ENCODE measurements at places on chromosomes 16 and 17.
A peak's percentile ranks its signal among the peaks of the same experiment; 100 is the strongest.

- no peak for DNase-seq
Observed at GRCh38 chr17:58968426-58969061, 138.1 kb downstream of the TRIM37 start.

- DNase-seq, result no peak
Observed at GRCh38 chr16:65071433-65072311, 50.2 kb downstream of the CDH11 start.

DNA sequence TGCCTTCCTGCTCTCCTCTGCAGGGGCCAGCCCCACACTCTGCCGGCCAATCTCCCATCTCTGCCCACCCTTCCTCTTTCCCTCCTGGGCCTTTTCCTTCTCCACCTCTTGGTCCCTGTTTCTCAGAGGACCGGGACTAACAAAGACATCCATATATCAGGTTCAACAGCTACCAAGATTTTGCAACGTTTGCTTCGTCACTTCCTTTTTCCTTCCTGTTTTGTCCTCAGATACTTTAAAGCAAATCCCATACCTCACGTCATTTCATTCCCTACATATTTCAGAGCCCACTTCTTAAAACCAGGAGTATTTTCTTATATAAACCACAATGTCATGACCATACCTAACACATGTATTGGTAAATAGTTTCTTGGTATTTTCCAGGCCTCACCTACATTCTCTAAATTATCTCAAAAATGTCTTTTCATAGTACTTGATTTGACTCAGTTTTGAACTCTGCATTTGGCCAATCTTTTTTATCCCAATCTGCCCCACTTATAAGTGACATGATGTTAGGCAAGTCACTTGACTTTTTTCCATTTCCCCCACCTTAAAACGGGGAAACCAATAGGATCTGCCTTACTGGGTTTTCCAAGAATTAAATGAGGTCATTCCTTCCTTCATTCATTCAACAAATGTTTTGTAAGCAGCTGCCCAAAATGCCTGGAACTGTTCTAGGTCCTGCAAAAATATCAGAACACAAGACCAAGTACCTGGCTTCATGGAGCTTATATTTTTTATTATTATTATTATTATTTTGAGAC lies 7.2 kb upstream of the USP10 start:
- no peak for DNase-seq

- no peak for DNase-seq
Observed at GRCh38 chr17:27856676-27857432, 36.3 kb downstream of the LYRM9 start.

GRCh38 chr16:56506941-56507340 lies 12.9 kb downstream of the BBS2 start:
- DNase-seq, result no peak

GRCh38 chr17:30323262-30323894 lies 10.5 kb downstream of the TMIGD1 start:
- DNase-seq, result no peak

DNA sequence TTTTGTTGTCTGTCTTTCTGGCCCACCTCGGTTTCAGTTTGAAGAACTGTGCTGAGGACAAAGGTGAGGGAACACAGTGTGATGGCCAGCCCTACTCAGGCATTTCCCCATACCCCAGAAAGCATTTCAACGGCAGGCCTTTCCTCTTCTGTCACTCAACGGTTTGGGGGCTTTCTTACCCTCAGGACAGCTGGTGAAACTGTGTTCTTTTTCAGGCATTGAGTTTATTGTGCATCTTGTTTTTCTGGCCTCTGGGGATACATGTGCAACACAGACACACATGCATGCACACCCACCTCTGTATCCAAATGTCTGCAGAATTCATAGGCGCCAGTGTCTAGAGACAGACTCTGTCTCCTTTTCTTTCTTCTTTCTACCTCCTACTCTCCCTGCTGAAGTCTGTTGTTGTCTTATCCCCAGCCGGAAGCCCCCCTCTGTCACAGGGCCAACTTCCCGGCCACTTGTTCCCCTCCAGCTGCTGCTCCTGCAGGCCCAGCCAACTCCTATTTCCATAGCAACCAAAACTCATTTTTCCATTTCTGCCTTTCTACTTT lies 17.0 kb downstream of the CHD9 start:
- DNase-seq, result no peak

DNA sequence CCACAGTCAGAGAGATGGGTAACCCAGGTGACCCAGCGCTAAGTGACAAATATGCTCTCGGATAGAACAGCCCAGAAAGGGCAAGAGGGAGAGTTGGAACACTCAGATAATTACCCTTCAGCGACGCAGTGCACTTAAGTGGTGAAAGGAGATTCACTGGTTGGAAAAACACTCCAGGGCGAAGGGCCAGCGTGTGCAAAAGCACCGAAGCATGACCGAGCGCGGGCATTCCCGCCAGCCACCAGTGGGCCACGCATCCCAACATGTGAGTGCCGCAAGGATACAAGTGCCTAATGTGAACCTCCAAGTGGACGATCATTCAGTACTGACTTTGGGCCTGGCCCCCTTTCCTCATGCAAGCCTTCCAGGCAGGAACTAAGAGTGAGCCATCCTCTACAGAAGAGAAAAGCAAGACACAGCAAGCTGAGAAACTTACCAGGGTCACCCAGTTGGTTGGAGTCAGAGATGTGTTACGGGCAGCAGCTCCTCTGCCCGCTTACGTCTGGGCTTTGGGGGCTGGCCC lies 258.4 kb downstream of the C16orf95 start:
- no peak for DNase-seq

DNA sequence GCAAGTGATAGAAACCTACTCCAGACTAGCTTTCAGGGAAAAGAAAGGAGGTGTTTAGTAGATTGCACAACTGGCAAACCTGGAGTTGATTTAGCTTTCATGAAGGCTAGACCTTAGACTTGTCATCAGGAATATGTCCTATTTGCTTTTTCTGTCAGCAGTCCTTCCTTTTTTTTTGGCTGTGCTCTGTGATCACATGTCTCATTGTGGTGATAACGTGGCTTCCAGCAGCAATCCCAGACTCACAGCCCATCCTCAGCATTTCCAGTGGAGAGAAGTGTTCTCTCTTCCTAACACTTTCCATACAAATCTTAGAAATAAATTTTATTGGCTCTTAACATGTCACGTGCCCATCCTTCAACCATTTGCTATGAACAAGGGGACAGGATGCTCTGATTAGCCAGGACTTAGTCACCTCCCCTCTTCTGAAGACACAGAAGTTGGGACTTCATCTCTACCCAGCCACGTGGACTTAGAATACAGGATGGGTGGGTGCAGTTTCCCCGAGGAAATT lies 74.7 kb downstream of the CDH13 start:
- DNase-seq, result no peak

DNA sequence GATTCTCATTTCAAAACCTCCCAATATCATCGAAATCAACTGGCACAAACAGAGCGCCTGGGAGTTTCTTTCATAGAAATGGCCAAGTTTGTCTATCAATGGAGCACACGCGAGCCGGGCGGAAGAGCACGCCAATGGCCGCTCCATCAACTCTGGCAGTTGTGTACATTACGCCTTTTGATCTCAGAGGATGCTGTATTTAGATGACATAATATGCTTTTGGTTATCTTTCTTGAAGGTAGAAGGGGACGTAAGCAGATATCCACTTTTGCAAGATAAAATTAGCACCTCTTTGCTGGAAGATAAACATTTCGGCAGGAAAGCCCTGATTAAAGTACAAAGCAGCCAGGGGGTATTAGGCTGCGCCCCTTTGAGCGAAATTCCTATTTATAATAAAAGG lies 287.4 kb downstream of the IRF8 start:
- DNase-seq, result no peak

DNA sequence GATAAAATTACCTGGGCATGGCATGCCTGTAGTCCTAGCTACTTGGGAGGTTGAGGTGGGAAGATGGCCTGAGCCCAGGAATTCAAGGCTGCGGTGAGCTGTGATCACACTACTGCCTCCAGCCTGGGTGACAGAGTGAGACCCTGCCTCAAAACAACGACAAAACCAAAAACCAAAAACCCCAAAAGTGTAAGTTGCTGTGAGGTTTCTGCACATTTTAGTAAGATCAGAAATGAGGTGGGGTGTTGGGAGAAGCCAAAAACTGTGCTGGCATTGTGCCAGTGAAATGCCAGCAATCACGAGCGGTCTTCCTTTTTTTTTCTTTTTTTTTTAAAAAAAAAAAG lies 114.6 kb downstream of the PITPNC1 start:
- DNase-seq, result no peak

GRCh38 chr17:17541640-17542001 lies 45.4 kb upstream of the RASD1 start:
- no peak for DNase-seq

DNA sequence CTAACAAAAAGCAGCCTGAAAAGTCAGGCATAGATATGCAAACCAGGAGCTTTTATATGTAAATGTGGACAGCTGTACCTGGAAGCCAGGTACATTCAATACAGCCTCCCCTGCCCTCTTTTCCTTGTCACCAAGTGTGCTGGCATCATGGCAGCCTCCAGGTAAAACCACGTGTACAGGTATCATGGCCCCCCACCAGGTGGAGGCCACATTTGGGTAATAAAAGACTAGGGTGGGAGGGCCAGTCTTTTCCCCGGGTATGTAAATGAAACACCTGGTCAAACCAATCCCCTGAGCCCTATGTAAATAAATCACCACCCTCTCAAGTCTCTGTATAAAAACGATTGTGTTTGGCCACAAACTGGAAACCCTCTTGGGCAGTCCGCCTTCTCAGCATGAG lies 226.4 kb upstream of the GOT2 start:
- DNase-seq, result no peak

GRCh38 chr17:43861960-43862359 lies 15.0 kb downstream of the CD300LG start:
- DNase-seq, result no peak

- DNase-seq, result no peak
Observed at GRCh38 chr17:164303-165235, 16.9 kb downstream of the DOC2B start.

DNA sequence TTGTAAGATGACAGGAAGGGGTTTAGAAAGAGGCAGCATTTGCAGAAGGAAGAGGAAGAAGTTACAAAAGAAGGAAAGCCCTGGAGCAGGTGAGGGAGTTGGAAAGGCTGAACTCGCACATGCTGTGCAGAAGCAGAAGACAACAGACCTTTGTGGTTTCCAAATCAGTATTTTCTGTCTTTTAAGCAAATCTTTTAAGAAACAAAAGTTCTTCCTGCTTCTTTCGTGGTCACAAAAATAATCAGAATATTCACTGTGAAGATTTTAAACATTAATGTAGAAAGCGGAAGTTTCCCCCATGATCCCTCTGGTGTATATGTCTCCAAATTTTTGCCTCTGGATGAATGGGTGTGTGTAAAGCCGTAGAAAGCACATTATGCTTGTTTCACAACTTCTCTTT lies 25.8 kb downstream of the ZNRF1 start:
- no peak for DNase-seq

DNA sequence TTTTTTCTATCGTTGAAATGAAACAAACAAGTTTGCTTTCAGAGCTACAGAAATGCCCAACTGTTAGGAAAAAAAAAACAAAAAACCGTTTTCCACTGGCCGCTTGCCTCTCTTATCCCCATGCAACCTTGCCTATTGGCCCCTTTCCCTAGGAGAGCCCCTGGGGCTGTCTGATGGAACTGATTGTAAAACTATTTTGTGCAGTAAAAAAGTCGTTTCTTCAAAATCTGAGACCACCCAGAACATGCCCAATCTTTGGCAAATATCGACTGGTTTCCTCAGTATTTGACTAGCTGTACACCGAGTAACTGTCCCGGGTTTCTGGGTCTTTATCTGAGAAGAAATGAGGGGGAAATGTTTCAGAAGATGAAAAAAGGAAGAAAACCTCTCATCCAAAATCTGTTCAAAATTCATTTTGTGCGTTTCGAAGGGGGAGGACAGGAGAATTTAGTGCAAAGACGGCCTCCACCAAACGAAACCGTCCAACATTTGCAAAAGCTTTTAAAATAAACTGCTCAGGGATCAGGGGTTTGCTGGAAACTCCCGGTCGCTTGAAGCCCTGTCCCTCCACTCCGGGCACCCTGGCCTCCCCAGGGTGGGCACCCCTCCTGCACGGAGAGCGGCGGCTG lies 1.1 kb upstream of the GNAO1 start:
- no peak for DNase-seq

- DNase-seq, result no peak
Observed at GRCh38 chr16:78844682-78845081, 745.2 kb downstream of the WWOX start.

DNA sequence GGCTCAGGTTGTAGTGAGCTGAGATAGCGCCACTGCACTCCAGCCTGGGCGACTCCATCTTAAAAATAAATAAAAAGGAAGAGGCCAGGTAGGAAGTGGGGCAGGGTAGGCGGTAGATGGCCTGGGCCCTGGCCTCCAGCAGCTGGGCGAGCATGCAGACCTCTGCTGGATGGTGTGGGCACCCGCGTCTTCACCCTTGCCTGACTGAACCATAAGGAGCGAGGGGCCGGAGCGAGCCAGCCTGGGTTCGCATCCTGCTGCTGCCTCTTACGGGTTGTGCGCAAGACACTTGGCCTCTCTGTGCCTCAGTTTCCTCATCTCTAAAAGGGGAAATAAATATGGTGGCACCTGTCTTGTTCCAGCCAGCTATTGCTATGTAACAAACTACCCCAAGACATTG lies 146.1 kb upstream of the GSE1 start:
- DNase-seq, result no peak

DNA sequence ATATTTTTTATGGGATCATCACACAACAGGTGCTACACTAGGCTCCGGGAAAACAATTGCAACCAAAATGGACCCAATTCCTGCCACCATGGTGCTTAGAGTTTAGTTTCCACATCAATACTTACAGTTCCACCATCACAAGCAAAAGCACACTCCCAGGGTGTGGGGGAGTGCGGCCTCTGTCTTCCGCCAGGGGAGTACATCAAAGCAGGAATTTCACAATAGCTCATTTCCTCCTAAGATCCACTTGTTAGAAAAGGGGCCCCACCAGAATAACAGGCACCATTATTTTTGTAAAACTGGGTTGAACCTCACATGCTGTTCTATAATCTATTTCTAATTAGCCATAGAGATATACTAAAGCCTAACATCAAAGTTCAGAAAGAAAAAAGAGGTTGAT lies 44.3 kb upstream of the PSMD7 start:
- DNase-seq, result no peak

- no peak for DNase-seq
Observed at GRCh38 chr16:24364596-24364995, 108.5 kb downstream of the CACNG3 start.

DNA sequence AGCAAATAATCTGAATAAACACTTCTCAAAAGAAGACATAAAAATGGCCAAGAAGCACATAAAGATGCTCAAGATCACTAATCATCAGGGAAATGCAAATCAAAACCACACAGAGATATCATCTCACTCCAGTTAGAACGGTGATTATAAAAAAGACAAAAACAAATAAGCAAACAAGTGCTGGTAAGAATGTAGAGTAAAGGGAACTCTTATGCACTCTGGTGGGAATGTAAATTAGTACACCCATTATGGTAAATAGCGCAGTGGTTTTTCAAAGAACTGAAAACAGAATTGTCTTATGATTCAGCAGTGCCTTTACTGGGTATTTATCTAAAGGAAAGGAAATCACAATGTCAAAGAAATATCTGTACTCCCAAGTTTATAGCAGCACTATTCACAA lies 343.2 kb downstream of the HAPSTR1 start:
- DNase-seq, result no peak

- DNase-seq, result peak; percentile 60
Observed at GRCh38 chr17:56908001-56908542, 5.8 kb downstream of the TRIM25 start.

All from GM12878 (cell line).